ENCODE measurements at places on chromosomes 1 and 21. TPM values are rescaled to one million over a fixed set of nuclear protein-coding genes. Genes with fewer than 3 reads are reported as not detected.

SLC5A3 gene
- total RNA-seq, result 77.0 TPM

CD1B gene
- total RNA-seq, result not detected

NFASC gene
- total RNA-seq, result 13.8 TPM

PIGR gene
- under 0.01 TPM for total RNA-seq

ZC3H12A gene
- total RNA-seq, result 10.4 TPM

RHEX gene
- total RNA-seq, result not detected

OR2T29 gene
- not detected for total RNA-seq

TATDN3 gene
- total RNA-seq, result 12.8 TPM

AMY2A gene
- total RNA-seq, result not detected

OR2L5 gene
- total RNA-seq, result not detected

CHRM3 gene
- under 0.01 TPM for total RNA-seq

FYB2 gene
- not detected for total RNA-seq

Data from regular cardiac myocyte (primary cell).